ENCODE measurements at places on chromosomes 1 and 21.

GRCh38 chr1:29708796-29709703 is 472.7 kb downstream of the PTPRU start:
- DNase-seq, result no peak

GRCh38 chr1:240693036-240693435 is 81.1 kb upstream of the GREM2 start:
- no peak for DNase-seq

DNA sequence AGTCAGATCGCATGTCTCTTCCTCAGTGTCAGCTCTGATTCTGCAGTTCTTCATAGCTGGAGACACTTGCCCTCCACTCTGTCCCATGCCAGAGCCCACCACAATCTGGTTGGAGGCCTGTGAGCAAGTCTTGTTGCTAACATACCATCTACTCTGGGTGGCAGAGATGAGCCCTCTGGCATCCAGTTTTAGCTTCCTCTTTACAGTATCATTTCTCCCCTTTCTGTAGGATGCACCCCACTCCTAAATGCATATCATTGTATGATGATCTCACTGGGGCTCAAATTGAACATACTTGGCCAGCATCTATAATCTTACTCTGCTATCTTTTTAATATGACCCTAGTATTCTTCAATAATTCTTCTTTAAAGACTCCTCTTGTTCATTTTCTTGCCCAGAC is 16.9 kb downstream of the PCNX2 start:
- no peak for DNase-seq

DNA sequence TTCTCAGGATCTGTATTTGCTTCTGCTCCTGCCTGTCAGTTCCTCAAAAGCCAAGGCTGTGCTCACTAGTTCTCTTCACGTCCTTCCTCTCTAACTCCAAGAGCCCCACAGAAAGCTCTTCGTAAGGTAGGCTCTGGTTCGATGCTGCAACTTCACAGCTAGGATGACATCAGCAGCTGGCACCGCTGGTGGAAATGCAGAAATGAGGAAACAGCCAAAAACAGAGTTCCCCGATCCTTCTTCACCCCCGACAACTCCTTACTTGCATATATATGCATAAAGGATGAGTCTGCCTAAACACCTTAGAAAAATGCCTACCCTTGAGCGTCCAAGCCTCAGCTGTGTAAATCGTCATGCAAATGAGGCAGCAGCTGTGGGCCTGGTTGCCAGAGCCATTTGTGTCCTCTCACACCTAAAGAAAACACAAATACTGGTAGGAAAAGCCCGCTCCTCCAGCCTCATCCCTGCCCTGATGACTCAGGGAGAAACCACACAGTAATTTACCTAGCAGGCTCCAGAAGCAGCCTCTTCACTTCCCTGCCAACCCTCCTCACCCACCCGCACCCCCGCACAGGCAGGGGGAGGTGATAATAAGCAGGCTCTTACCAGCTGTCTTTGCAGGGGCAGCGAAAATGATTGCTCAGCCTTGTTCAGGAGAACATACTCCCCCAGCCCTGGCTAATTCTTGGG is 28.2 kb downstream of the BATF3 start:
- DNase-seq, result peak; percentile 75

DNA sequence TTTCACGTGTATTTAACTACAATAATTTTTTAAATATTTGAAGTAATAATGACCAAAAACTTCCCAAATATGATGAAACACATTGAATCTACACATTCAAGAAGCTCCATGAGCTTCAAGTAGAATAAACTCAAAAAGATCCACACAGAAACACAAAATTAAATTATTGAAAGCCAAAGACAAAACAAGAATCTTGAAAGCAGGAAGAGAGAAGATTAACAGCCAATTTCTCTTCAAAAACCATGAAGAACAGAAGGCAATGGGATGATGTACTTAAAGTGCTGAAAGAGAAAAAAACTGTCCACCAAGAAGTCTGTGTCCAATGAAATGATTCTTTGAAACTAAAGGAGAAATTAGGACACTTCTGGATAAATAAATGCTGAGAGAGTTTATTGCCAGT is 5.1 kb upstream of the KRTAP10-10 start:
- no peak for DNase-seq

DNA sequence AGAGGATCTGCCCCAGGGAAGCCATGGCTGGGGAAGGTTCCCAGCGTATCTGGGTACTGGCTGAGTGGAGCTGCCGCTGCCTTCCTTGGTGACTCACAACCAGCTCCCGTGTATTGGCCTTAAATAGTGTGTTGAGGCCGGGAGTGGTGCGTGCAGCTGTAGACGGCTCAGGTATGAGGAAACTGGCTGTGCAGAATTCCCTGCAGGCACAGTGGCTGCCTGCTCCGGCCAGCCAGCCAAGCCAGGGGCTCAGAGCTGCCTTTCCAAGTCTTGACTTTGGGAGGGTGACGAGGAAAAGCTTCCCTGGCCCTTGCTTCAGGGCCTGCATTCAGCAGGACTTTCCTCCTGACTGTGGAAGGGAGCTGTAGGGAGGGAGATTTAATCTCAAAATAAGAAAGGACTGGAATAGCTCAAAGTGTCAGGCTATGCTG is at the start of gene VTCN1:
VTCN1 (minus strand) TSS at position 97 of the 431 bp plus-strand sequence; CDS start at position 25, 72 bp downstream.
- no peak for DNase-seq

DNA sequence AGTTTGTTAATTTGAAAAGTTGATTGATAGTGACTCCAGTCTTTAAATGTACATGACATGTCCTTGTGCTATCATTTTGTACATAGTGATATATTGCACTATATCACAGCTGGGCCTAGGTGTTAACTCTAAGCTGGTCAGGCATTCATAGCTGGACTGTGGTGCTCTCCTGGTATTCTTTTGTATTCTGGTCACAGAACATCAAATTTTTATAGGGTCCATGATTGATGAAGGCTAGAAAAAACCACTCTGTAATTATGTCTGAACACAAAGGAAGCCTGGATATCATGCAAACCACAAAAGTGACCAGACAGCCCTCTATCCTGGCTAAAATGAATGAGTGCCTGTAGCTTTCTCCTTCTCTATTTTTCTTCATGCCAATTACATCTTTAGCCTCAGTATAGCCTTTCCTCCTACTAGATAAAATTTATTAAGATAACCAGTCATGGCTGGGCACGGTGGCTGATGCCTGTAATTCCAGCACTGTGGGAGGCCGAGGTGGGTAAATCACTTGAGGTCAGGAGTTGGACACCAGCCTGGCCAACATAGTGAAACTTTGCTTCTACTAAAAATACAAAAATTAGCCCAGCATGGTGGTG is 134.9 kb upstream of the B3GALT2 start:
- DNase-seq, result no peak

DNA sequence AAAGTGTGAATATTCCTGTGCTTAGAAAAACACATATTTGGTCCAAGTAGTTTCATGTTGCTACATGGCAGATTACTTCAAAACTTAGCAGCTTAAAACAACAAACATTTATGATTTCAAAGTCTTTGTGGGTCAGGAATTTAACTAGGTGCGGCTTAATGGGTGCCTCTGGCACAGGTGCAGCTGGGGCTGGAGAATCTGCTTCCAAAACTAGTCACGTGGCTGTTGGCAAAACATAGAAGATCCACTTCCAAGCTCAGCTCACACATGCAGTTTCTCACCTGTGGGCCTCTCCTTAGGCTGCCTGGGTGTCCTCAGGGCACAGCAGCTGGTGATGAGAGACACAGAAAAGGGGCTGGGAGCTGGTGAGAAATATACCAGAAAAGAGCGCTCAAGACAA is 263.4 kb downstream of the TTLL7 start:
- DNase-seq, result no peak

DNA sequence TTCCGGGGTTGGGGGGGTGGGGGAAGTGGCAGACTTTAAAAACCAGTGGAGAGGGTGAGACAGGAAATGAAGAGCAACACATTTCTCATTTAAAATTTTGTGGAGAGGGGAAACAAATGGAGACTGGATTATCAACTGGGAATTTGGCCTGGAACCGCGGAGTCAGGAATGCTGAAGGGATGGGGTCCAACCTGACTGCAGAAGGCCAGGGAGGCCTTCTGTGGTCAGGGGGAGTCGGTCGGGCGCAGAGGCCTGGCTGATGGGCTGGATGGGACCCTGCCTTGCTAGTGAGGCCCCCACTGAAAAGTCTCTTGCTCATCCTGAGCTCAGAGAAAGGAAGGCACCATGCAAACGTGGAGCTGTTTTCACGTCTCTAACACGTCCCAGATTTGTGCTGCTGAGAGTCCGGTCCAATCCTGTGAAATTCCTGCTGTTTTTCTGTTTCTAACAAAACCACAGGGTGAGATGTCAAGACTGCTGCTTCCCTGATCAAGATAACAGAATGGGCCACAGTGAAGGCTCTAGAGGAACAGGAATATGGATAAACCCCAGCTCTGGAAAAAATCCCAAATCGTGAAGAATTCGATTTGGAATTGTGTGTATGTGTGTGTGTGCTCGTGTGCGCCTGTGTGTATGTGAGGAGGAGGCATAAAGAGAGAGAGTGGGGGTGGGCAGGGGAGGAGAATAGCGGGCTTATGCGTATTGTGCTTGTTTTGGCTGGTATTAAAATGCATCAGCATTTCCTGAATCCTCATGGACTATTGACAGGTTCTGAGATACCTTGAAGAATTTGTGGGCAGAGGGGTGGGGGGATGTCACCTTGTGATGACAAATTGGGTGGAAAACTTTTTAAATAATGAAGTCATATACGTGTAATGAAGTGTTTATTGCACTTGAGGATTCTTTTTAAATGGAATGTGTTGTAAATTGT is 117.4 kb downstream of the NGF start:
- no peak for DNase-seq

GRCh38 chr1:182251561-182251960 is 140.0 kb downstream of the GLUL start:
- DNase-seq, result no peak

DNA sequence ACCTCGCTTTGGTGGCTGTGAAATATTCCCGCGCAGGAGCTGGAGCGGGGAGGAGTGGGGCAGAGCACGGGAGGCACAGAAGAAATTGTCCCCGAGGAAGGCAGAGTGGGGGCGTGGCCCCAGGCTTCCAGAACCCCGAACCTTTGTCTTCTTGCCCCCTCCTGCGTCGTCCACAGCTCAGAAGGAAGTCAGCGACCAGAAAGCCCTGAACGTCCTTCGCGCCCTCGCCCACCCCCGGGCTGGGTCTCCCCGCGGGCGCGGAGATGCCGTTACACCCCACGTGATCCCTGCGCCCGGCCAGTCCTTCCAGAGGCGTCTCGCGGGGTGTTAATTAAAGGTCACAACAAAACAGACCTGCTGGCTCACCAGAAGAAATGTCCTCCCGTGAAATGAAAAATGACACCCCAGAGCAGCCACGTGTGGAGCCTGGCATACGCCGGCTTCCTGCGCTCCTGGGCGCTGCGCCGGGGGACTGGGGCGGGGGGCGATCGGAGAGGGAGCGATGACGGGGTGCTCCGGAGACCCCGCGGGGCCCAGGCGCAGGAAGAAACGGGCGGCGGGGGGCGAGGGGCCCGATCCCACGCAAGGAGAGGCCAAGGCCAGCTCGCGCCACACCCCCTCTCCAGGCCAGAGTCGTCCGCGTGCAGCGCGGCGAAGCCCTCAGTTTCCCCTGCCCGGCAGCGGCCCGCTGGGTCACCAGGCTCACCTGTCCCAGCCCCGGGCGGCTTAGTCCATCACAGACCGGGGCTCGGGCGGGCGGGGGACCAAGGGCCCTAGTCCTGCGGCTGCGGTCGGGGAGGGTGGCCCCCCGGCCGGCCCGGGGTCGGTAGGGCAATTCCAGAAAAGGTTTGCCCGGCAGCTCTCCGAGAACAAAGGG is 995 bp upstream of the KIF26B start:
- DNase-seq, result no peak

- DNase-seq, result no peak
These were observed 2.4 kb downstream of the ENO1 start for GRCh38 chr1:8876087-8876486.

- no peak for DNase-seq
These were observed 2.5 kb upstream of the POGK start for GRCh38 chr1:166836733-166837132.

- DNase-seq, result no peak
These were observed 943 bp downstream of the SEMA6C start for GRCh38 chr1:151145304-151146071.

GRCh38 chr1:91021686-91022517 is at the start of gene ZNF644:
ZNF644 (minus strand) TSS chr1:91022035; CDS start chr1:90982353, 39,682 bp downstream.
- peak; percentile 98 for DNase-seq

DNA sequence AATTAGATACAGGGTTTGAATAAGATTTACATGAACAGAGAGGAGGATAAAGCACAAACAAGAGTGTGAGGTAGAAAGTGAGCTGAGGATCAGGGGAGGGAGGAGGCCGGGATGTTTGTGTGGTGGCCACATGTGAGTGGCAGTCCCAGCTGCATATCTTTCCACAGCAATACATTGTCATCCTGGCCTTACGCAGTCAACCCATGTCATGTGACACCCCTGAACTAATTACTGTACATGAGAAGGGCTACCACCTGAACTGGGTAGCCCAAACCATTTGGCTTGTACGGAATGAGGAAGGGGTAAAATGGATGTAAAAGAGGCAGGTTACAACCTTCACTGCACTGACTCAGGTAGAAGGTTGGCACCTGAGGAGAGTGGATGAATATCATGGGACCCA is 4.2 kb downstream of the SLAMF7 start:
- no peak for DNase-seq

DNA sequence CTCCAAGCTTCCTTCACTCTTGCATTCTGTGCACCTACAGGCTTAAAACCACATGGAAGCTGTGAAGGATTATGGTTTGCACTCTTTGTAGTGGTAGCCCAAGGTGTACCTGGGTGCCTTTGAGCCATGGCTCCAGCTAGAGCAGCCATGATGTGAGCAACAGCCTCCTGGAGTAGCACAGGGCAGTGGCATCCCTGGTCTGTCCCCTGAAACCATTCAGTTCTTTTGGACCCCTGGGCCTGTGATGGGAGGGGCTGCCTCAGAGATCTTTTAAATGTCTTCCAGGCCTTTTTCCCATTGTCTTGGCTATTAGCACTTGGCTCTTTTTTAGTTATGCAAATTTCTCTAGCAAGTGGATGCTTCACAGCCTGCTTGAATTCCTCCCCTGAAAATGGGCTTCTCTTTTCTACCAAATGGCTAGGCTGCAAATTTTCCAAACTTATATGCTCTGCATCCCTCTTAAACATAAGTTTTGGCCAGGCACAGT is 47.4 kb downstream of the CLCA4 start:
- no peak for DNase-seq

DNA sequence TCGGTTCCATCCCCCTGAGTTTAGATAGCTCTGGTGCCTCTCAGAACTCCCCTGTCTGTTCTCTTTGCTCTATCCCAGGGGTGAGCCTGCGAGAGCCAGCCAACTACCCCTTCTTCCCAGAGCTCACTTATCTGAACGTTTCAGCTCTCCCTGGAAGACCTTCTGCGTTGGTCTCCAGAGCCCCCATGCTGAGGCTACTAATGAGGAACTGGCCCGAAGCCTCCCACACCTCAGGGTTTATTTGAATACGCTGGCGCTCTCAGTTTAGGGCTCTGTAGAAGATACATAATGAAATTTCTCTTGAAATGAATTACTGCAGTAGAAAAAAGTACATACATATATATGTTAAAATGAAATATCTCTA is 43.5 kb downstream of the TCEANC2 start:
- no peak for DNase-seq
